ENCODE measurements at places on chromosomes 6 and 20.

- no peak for DNase-seq
These were observed 79.5 kb downstream of the CTNNBL1 start for GRCh38 chr20:37773291-37773826.

- no peak for DNase-seq
These were observed 15.2 kb upstream of the GUCA1A start for GRCh38 chr6:42158011-42158410.

DNA sequence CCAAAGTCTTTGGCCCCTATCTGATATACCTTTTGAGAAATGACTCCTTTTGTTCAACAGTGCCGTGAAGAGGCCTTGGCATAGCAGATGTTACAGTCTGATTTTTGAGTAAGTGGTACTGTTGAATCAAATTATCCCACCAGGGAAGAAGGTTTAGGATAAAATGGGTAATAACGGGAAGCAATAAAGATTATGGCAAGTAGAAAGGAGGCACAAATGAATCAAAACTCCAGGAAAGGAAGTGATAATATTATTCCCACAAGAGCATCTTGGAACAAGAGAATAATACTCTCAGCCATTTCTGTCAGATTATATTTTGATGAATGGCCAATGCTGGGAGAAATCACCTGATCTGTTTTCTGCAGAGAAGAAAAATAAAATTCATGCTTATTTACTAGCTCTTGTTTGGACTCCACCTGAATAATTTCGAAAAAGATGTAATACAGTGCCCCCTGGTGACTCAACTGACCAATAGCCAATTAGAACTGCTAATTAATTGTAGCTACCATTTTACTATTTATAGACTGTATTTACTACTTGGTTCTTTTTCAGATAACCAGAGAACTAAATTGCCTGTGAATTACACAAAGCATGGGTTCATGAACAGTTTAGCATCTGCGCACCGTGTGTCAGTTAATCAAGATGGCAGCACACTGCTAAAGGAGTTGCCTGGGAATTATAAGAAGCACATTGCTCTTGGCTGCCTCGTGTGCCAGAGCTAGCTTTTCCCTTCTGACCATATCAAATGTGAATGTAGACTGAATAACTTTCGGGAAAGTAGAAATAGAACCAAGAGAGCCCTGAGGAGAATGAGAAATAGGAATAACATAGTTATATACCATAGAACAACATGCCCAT, 78.5 kb upstream of the TRDN start:
- DNase-seq = peak; percentile 26

DNA sequence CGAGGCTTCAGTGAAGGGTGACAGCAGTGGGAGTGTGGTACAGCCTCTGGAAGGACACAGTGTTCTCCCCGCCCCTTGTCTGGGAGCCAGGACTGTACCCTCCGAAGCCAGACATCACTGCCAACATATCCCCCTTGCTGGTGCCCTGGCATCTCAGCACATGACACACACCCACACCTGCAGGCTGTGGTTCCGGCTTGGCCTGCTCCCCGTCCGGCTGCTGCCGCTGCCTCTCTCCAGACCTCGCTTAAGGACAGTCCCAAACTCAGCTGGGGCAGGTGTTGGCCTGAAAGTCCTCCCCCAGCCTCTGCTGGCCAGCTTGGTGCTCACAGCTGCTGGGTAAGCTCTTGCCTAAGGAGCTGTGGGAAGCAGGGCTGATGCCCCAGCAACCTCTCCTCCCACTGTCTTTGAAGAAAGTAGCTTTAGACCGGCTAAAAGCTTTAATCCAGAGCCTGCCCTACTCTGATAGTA, 7.0 kb downstream of the EMILIN3 start:
- no peak for DNase-seq

- peak; percentile 70 for DNase-seq
These were observed 9.3 kb upstream of the NQO2 start for GRCh38 chr6:2990248-2990931.

DNA sequence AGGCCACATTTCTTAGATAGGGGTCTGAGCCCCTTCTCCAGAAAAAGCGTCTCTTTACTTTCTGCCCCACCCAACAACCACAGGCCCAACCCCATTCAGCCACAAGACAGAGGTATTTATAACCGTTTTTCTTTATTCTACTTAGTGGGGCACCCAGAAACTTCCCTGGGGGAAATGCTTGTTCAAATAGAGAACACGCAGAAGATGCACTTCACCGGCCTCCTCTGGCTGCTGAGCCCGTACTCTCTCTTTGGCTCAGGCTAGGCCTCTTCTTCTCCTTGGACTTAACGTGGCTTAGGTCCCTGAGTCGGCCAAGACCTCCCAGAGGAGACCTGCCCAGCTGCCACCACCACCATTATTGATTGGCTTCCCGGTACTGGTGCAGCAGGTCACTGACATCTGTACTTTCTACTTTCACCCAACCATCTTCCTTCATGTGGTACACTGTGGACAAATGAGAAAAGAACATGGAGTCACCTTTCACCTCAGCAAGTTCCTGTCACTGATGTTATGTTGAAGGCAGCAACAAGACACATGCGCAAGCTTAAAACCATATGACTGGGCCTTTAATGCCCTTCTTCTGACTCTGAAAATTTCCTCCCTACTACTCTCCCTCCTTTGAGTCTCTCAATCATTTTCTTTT, 2.2 kb upstream of the TAP2 start:
- no peak for DNase-seq

- DNase-seq = no peak
These were observed 76.0 kb upstream of the AGPAT4 start for GRCh38 chr6:161349886-161350285.

DNA sequence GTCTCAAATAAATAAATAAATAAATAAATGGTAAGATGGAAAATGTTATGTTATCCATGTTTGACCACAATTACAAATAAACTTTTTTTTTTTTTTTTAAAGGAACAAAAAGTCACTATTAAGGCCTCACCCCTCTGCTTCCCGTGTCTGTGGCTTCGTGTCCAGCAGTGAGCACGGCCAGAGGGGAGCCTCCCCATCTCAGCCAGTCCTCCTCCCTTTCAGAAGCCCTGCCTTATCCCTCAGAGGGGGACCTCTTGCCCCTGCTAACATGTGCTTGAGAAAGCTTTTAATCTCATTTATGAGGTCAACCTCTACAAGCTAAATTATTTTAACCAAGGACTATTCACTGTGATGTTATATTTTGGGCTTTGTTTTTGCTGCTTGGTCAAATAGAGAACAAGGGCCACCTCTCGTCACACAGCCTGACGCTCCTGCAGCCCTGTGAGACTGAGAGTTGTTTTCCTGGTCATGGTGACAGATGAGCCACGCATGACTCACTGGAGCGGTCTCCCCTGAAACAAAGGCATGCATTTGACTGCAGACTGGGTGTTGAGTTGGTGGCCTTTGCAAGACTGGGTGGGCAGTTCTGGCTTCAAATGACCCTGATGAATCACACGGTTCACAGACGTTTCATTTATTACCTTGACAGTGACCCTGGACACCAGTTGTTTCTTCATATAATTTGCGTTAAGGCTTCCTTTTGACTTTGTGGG, 131.8 kb downstream of the TIAM2 start:
- DNase-seq = peak; percentile 70

DNA sequence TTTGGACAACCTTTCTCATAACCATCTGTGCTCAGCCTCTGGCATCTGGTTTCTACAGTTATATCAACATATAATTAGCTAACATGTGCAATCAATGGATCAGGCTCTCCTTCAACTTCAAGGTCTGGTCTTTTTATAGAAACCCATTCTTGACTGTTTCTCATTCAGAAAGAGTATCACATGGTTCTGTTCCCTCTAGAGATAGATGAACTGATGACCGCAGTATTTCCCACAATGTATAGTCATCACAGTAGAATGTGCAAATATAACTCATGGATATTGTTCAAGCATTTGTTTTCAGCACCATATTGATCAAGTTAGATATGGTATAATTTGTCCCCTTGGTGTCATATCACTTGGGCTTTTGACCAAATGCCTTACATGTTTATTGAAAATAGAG, 656.2 kb downstream of the FRK start:
- no peak for DNase-seq

DNA sequence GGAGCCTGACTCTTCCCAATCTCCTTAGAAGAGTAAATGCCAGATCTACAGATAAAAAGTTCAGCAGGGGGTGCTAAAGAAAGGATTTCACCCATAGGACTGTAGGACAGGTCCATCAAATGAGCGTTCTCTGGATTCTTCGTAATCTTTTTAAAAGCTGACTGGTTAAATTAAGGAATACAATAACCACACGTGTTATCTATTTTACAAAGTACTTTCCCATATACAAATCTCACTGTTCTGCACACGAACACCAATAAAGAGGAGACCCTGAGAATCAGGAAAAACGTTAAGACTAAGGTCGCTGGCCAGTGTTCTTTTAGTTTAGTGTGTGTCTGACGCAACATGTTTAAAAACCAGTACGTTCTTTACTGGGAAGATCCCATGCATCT, 542 bp downstream of the TUBE1 start:
- peak; percentile 81 for DNase-seq

- DNase-seq = peak; percentile 92
These were observed 224.9 kb downstream of the IBTK start for GRCh38 chr6:82022614-82023129.

DNA sequence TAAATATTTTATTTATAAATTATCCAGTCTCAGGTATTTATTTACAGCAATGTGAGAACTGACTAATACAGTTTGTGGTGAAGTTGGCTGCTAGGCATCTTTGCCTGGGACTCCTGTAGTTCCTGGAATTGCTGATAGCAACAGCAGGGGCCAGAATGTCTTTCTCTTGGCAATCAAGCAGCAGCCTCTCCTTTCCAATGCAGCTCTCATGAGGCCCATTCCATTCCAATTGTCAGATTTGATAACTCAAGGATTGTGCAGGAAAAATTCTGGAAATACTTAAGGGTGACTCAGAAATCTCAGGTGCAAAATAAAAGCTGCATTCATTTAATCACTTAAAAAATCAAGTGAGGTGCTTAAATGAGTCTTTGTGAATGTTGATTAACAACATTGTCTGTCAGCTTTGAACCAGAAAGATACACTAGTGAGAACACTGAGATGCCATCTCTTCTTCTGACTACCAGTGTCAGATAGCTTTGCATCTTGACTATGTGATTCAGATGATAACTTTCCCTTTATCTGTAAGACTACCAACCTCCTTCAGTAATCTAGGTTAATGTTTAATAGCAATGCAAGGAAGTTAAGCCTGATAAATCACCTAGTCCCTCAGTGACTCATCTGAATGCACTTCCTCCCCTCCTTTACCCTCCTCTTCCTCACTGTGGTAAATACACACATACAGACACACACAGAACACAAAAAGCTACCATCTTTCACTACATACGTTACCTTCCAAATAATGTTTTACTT, 32.1 kb upstream of the COL21A1 start:
- peak; percentile 94 for DNase-seq

GRCh38 chr6:3456898-3457709, at the start of gene SLC22A23:
Gene SLC22A23 (minus strand): TSS chr6:3457050. CDS start chr6:3456559, 491 bp downstream.
- DNase-seq = peak; percentile 54

DNA sequence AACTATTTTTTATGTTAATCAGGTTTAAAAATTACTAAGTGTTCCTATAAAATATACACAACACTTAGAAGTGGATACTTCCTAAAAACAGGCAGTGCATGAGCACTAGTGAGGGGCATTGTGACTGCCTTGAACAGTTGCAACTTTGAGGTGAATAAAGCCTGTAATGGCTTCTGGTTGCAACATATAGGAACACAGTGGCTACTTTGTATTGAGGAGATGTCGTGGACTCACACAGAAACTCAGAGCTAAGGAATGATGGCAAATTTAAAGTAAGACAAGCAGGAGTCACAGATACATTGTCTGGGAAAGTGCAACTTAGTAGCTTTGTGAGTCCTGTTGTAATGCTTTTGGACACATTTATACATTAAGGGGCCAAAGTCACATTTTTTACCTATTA, 861 bp upstream of the HLA-A start:
- no peak for DNase-seq

GRCh38 chr20:703426-703825, 27.8 kb upstream of the SCRT2 start:
- no peak for DNase-seq

- DNase-seq = no peak
These were observed 185.1 kb downstream of the DTNBP1 start for GRCh38 chr6:15477746-15478145.

- DNase-seq = peak; percentile 1
These were observed 699.7 kb downstream of the DHX35 start for GRCh38 chr20:39661833-39662232.

- no peak for DNase-seq
These were observed 129.5 kb upstream of the SUPT3H start for GRCh38 chr6:45507186-45507585.

DNA sequence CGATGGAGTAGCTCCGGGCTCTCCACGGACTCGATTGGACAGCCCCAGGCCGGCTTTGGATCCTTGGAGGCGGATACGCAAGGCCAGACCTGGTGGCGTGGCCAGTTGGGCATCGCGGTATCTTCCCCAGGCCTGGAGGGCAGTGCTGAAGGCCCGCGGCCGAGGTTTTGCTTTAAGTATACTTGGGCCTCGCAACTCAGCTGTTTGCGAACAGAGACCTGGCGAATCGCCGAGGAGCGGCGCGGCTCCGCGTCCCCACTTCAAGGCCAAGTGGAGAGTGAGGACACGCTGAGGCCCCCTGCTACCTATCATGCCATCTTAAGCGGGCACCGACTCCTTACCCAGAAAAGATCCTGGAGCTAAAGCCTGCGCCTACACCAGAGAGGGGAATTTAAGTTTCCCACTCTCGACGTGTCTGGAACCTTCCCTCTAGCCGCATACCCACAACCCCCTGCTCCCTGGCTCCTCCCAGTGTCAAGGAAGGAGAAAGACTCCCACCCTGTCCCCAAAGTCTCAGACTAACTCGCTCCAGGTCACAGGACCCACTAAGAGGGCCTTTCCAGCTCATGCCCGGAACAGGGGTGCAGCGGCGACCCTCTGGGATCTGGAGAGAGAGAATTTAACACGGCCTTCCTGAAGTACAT, 4.1 kb downstream of the LINC00237 start:
- DNase-seq = no peak

DNA sequence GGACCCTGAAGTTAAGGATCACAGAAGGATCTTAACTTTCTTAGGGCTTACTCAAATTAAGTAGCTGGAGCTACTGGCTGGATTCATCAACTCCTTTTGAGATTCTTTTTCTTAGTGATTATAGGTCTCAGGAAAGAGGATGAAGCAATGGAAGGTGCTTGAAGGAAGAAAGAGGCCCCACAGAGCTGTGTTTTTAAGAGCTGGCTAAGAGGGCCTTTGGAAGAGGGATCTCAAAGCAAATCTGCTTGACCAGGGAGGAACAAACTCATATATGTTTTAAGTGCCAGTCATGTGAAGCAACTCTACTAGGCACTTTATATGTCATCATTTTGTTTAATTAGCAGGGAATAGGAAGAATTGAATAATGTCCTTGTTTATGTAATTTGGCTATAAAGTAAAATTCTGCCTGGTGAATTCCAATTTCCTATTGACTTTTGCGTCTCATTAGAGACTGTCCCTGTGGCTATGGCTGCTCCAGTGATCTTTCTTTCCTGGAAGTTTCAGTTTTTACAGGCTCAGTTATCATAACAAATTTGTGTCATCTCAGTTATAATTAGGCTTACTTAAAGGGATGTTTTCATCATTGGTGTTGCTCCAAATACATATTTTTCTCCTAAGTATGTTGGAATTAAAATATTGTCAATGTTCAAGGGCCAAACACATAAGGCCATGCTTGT, 222.8 kb upstream of the CITED2 start:
- DNase-seq = no peak
